Activated naive CD4-positive, alpha-beta T cell treated with Interleukin-2 at 50 U/mL for 16 hours (primary cell): ENCODE measurements at places on chromosomes 6 and 20.

GRCh38 chr6:41103847-41104246, 31.1 kb downstream of the NFYA start:
- no peak for DNase-seq

GRCh38 chr6:71524201-71524600, 235.6 kb downstream of the OGFRL1 start:
- no peak for DNase-seq

DNA sequence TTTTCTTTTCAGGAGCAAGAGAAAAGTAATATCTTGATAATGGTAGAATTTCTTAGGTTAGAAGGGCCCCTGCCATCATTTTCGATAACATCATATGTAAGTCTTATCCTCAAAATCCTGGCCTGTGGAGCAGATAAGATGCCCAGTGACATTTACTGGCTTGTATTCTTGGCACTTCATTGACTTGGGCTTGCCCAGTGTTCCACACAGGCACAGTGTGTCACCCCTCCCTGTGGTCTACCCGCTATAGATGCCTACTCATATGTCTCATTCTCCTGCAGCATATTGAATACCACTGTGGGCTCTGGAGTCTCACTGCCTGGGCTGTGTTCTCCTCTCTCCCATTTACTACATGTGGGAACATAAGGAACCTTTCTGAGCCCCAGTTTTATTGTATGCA, 105.0 kb downstream of the GRM1 start:
- no peak for DNase-seq

GRCh38 chr20:47521059-47521808, 19.5 kb downstream of the NCOA3 start:
- DNase-seq, result no peak

GRCh38 chr6:170393807-170394399, 87.3 kb downstream of the FAM120B start:
- no peak for DNase-seq

GRCh38 chr6:119076173-119076572, 2.3 kb downstream of the FAM184A start:
- DNase-seq, result peak; percentile 33

DNA sequence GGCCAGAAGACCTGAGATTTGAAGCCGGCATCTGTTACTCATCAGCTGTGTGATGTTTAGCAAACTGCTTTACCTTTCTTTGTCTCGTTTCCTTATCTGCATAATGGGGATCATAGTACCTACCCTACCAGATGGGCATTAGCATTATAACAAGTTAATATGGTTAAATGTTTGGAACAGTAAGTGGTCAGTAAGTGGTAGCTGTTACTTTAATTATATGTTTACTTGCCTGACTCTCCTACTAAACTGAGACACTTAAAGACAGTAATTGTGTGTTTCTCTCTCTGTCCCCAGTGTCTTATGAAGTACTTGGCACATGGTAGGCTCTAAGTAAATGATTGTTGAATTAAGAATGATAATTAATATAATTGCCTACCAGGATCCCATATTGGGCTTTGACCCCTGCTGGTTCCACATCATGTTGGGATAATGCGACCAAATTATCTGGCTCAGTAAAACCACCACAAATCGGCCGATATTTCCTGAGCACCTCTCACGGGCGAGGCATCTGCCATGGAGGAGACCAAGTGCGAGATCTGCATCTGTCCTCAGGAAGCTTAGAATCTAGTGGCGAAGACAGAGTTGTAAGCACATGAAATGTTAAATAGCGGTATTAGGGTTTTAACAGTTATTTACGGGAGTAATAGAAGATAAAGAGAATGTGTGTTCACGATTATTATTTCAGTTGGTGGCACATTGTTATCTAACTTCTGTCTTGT, 31.4 kb downstream of the PTK7 start:
- no peak for DNase-seq

GRCh38 chr6:24949020-24949569, 13.3 kb upstream of the RIPOR2 start:
- DNase-seq, result no peak

GRCh38 chr6:166598441-166599138, 12.1 kb upstream of the RAMACL start:
- DNase-seq, result no peak

GRCh38 chr6:26124781-26125685, 37.8 kb downstream of the HFE start:
- peak; percentile 10 for DNase-seq

GRCh38 chr6:139721954-139722353, 347.5 kb upstream of the CITED2 start:
- no peak for DNase-seq

- DNase-seq, result no peak
Measured at GRCh38 chr6:19837511-19838441, 606 bp downstream of the ID4 start.

- no peak for DNase-seq
Measured at GRCh38 chr20:62603907-62604785, 38.2 kb upstream of the SLCO4A1 start.

DNA sequence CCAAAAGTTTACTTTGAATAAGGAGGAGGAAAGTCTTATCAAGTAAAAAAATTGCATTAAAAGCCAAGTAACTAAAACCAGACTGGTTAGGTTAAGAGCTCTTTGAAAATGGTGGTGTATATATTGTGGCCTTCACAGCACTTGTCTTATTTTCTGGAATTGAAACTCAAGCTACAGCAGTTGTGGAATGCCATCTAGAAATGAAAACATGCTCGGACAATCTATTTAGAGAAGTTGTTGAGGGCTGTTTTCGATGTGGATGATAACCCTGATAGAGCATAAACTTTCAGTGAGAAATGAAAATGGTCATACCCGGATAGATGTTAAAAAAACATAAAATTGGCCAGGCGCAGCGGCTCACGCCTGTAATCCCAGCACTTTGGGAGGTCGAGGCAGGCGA, 47.0 kb downstream of the ARID1B start:
- DNase-seq, result no peak

- no peak for DNase-seq
Measured at GRCh38 chr6:24848461-24848860, 49.7 kb upstream of the ARMH2 start.

- peak; percentile 7 for DNase-seq
Measured at GRCh38 chr6:119463081-119463626, 113.6 kb upstream of the MAN1A1 start.

GRCh38 chr6:33947916-33948594, 144.3 kb upstream of the MLN start:
- DNase-seq, result no peak

GRCh38 chr6:24484657-24485323, 4.6 kb downstream of the GPLD1 start:
- DNase-seq, result no peak

DNA sequence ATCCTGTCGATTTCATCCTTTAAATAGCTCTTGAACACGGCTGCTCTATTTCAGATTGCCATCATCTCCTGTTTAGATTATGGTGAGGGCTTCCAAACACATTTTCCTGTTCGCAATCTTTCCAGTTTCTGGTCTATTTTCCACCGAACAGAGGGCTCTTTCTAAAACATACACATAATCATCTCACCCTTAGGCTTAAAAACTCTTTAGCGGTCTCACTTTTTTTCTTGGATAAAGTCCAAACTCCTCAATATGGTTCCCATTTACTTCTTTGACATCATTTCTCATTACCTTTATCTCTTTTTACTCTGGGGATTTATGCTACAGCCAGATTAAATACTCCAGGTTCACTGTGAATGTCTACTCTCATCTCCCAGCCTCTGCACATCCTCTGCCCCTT, 103.4 kb upstream of the STMND1 start:
- DNase-seq, result no peak

DNA sequence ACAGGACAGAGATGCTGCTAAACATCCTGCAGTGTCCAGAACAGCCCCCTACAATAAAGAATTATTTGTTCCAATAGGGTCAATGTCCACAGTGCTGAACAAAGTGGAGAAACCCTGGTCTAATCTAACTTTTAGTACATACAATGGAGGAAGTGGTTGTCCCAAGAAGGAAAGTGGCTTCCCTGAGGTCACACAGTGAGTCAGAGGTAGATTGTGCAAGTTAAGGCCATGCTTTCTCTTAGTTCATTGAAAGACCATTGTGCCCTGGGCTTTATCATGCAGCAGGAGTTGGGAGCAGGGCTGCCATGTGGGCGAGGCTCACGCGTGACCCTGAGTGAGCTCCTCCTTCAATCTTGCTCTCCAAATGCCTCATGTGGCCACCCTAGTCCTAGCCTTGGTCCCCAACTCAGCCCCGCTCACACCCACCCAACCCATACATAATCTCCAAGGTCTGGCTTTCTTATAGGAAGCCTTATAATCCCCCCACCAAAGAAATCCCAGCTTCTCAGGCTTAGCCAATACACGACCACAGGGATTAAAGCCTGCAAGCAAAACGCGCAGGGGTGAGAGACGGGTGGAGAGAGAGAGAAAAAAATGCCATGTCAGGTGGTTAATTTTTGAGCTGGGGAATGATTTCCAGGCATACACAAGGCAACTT, 19.9 kb downstream of the SLC13A3 start:
- no peak for DNase-seq

DNA sequence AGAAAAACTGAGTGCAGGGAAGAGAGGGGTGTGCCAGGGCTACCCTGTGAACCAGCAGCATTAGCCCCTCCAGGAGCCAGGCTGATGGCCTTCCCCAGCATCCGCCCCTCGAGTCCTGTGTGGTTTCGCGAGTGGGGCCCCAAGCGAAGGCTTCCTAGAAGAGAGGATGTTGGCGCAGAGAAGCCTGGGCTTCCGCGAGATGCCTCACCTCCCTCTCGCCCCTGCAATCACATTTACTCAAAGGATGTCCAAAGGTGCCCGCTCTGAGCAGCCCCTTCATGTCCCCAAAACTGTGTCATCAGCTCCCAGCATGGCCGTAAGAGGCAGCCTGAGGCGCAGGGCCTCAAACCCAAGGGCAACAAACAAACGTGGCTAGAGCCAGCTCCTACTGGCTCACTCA, 111.7 kb downstream of the PREX1 start:
- peak; percentile 59 for DNase-seq

- no peak for DNase-seq
Measured at GRCh38 chr6:56193846-56194245, 53.5 kb downstream of the COL21A1 start.

DNA sequence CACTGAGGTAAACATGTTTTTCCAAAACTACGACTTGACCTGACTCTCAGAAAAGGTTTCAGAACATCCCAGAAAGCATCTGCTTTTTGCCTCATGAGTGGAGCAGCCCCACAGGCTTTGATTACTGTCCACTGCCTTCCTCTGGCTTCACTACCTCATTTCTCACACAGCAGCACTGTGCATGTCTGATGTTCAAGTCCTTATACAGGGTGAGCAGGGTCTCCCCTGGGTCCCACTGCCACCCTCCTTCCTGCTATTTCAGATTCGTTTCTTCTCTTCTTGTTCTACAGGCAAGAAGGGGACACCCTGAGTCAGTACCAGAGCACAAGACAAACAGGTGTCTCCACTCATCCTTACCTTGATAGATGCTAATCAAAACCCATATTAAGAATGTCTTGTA, 64.7 kb upstream of the NFATC2 start:
- DNase-seq, result no peak

- DNase-seq, result no peak
Measured at GRCh38 chr6:165515963-165516624, 146.9 kb downstream of the PDE10A start.

DNA sequence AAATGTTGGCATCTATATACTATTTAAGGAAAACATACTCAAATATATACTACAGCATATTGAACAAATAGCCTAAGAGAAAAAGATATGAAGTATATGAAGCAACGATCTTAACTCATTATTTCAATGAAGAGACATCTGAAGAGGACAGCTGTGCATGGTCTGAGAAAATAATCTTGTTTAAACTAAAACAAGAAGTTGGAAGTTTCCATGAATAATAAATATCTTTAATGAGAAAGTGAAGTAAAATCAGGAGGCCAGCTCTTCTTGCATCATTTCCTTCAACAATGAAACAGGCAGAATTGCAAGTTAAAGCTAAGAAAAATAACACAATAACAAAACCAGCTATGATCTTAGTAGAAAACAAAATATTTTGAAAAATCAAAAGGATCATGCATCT, 1265.4 kb upstream of the MAP3K7 start:
- no peak for DNase-seq

DNA sequence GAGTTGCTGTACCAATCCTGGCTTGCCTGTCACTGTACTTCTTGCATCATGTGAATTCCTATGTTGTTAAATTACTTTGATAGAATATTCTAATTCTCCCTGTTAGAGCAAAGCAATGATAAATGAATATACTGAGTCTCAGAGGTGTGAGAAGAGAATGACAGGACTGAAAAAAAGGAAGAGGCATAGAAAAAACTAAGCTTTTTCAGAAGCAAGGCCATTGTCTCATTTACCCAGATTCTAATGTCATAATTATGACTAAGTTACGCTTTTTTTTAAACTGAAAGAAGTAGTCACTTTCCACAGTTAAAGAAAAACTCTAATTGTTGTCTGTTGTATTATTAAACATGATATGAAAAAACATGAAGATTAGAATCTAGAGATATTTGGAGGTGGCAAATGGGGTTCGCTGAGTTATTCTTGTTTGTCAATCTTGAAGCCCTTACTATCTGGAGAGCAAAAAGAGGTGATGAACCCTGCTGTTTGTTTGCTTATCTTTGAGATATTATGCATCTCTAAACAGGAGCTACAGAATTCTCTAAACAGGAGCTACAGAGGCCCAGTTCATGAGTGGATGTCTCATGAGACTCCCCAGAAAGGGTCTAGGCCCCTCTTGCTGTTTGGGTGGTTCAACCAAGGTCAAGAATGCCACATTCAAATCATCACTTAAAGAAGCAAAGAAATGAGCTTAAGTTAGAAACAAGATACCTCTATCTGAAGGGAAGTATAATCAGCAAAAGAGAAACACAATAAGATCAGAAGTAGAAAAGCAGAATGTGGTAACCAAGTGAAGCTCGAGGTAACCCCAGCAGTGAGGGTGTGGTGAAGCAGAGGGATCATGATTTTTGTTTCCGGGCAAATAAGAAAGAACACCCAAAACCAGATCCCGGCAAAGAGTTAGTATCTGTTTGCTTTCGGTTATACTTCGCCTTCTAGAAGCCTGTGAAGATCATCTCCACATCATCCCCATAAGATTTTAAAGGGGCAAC, 33.3 kb upstream of the THEMIS start:
- peak; percentile 37 for DNase-seq

DNA sequence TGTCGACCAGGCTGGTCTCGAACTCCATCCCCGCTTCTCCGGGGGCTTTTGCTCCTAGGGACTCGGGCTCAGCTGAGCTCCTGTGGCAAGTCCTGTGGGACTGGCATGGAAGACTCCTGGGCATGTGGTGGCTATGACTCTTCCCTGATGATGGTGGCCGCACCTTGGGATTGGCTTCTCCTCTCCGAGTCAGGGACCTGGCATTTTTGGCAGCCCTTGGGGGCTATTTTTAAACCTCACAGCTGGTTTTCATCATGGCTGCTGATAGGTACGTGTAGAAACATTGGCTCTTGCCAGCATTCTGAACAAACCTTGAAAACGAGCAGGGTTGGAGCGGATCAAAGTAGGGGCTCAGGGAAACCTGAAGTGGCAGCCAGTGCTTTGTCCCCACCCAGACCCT, 54.1 kb downstream of the RBM38 start:
- DNase-seq, result no peak

- DNase-seq, result no peak
Measured at GRCh38 chr6:155311086-155311485, 3.2 kb downstream of the TFB1M start.

- DNase-seq, result no peak
Measured at GRCh38 chr6:74333406-74333805, 637.4 kb downstream of the CD109 start.
